Uterine smooth muscle cell (primary cell): ENCODE measurements at places on chromosomes 7 and 10. TPM values are rescaled to one million over a fixed set of nuclear protein-coding genes. Genes with fewer than 3 reads are reported as not detected.

The VPS41 gene
- total RNA-seq = 62.4 and 71.5 TPM in 2 replicates

The RAB19 gene
- total RNA-seq = not detected in 2 replicates

The TMEM270 gene
- not detected in 2 replicates for total RNA-seq

The KLF14 gene
- under 0.01 and 0.11 TPM in 2 replicates for total RNA-seq

The VAX1 gene
- total RNA-seq = not detected in 2 replicates

The CLEC5A gene
- under 0.01 TPM in 1 of 2 replicates, not detected in the other for total RNA-seq

The ASAH2 gene
- 0.75 and 0.77 TPM in 2 replicates for total RNA-seq

The PANK1 gene
- total RNA-seq = 12.9 and 13.2 TPM in 2 replicates

The NUTM2E gene
- total RNA-seq = not detected in 2 replicates

The NEBL gene
- 0.12 and 0.22 TPM in 2 replicates for total RNA-seq

The CNPY1 gene
- not detected in 2 replicates for total RNA-seq

The CYP2E1 gene
- 0.22 and 0.37 TPM in 2 replicates for total RNA-seq

The ANKIB1 gene
- 52.7 and 68.1 TPM in 2 replicates for total RNA-seq

The CYP2C19 gene
- total RNA-seq = not detected in 2 replicates

The ASZ1 gene
- total RNA-seq = not detected in 2 replicates

The TEX36 gene
- not detected in 2 replicates for total RNA-seq

The ZNF33A gene
- total RNA-seq = 9.1 and 12.2 TPM in 2 replicates

The CADPS2 gene
- 21.6 and 34.5 TPM in 2 replicates for total RNA-seq

The TLX1 gene
- not detected in 2 replicates for total RNA-seq

The PIK3AP1 gene
- under 0.01 and 0.12 TPM in 2 replicates for total RNA-seq

The SFXN4 gene
- total RNA-seq = 11.6 and 13.8 TPM in 2 replicates

The GRM3 gene
- total RNA-seq = not detected in 2 replicates

The VSTM4 gene
- 1.1 and 2.2 TPM in 2 replicates for total RNA-seq

The WDR86 gene
- 0.22 TPM in 1 of 2 replicates, not detected in the other for total RNA-seq

The KCND2 gene
- 2.0 and 4.9 TPM in 2 replicates for total RNA-seq
